KBM-7 (cell line): ENCODE measurements at places on chromosomes 7 and 10.

DNA sequence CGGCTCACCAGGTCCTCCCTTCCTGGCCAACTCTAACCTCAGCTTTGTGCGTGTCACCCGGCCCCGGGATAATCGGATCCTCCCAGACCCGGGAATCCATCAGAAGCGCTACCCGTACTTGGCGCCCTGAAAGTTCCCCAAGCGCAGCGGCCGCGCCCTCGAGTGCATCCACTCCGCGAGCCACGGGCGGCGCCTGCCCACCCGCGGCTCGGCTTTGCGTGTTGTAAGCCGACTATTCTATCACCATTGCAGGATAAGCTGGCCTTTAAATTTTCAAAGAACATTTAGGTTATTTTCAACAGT is 35.7 kb upstream of the EBLN1 start:
- DNase-seq = no peak

- DNase-seq = peak; percentile 6
Measured at GRCh38 chr10:77251297-77252013, 386.2 kb downstream of the KCNMA1 start.

GRCh38 chr10:51001587-51001986 is 72.7 kb upstream of the PRKG1 start:
- DNase-seq = peak; percentile 39

GRCh38 chr10:86663046-86663345 is 5.3 kb upstream of the LDB3 start:
- DNase-seq = no peak

GRCh38 chr10:132390170-132390920 is 6.7 kb upstream of the PWWP2B start:
- DNase-seq = no peak

DNA sequence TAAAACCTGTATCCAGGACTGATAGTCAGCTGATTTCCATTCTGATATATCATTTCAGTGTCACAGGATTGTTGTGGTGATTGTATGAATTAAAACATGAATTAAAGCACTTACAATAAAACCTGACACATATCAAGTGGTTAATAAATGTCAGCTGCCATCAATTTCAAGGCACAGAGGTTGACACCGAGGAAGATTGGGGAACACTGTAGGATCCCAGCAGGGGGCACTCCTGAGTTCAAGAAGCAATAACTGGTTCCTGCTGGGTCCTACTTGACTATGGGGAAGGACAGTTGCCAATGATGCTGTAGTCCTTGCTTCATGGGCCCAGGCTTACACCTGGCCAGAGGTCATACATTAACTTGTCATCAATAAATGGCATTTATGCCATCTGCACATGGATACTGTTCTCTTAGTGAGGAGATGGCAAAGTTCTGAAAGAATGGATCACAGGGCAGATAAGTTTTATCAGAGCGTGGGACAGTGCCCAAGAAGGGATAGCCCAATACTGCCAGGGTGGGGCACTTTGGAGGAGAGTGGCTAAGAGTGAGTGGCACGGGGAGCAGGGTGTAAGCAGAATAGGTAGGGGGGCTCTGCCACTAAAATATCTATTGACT is 24.1 kb downstream of the FZD1 start:
- DNase-seq = peak; percentile 50

DNA sequence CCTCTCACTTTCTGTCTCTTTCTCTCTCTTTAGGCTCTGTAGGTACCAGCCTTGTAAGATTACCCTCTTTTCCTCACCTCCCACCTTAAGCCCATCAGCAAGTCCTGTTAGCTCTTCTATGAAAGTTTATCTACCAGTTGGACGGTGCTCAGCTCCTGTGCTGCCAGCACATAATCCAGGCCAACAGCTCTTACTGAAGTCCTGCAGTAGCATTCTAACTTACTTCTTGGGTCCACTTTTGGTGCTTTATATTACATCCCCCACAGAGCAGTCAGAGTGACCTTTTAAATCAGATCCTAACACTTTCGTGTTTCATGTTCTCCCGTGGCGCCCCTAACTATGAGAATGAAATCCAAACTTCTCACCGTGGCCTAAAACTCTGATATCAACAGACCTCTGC is 38.9 kb upstream of the ITGA8 start:
- no peak for DNase-seq

- DNase-seq = no peak
Measured at GRCh38 chr10:29324220-29324841, 35.5 kb downstream of the LYZL1 start.

GRCh38 chr7:7707806-7708205 is 10.6 kb downstream of the RPA3 start:
- no peak for DNase-seq

DNA sequence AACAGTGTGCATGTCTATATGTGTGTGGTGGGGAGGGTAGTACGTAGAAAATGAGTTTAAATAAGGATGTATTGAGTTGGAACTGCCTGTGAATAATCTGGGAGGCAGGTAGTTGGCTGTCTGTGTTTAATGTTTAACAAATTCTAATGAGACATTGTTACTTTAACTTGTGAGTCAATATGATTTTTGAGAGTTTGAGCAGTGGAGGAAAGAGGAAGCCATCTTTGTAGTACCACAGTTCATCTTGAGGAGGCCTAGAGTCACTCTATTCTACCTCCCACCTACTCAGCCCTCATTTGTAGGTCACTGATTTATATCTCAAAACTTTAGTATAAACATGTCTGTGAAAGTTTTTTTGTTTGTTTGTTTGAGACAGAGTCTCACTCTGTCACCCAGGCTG is 129.9 kb upstream of the ITGB1 start:
- DNase-seq = no peak

DNA sequence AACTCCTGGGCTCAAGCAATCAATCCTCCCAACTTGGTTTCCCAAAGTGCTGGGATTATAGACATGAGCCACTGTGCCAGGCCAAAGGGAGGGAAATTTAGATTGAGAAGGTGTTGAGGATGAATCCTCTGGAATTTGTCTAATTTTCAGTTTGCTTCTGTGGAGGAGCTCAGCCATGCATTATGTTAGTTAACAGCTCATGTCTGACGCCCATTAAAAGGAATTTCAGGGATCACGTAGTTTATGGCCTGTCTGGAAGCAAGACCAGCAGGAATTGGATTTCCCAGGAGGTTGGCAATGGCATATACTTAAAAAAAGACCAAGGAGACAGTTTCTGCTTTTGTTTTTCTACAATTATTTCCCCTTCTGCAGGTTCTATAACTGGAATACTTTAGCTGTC is 165.7 kb downstream of the OTUD1 start:
- DNase-seq = no peak

DNA sequence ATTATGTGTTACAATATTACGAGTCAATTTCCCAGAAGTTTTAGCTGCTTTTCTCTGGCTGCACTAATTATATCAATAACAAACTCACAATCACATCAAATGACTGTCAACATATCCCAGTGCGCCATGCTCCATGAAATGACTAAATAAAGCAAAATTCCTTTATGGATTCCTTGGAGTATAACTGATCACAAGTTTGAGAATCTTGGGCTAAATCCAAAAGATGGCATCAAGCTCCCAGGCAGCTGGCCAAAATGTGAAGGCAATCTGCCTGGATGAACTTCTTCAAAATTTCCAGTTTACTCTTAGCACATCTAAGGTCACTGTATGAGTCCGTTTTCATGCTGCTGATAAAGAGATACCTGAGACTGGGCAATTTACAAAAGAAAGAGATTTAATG is 210.8 kb downstream of the CCSER2 start:
- no peak for DNase-seq

- no peak for DNase-seq
Measured at GRCh38 chr10:69968830-69969229, 83.8 kb upstream of the MACROH2A2 start.

DNA sequence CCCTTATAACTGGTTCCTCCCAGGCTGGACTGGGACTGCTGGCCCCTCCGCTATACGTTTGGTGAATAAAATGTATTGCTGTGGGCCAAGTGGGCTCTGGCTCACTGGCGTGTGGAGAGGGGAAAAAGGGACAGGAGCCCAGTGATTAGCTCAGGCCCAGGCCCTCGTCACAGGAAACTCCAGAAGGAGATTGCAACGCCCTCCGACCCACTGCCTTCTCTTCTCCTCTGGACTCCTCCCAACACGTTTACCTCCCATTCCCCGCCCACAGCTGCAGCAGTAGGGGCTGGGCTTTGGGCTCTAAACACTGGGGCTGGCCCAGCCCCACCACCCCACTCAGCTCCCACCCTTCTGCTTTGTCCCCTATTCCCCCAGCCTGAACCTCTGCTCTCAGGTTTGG is 173.9 kb downstream of the NEURL1 start:
- DNase-seq = peak; percentile 28

GRCh38 chr7:133253519-133253875 is 619 bp downstream of the EXOC4 start:
- peak; percentile 26 for DNase-seq

- no peak for DNase-seq
Measured at GRCh38 chr10:4506095-4506494, 319.9 kb upstream of the AKR1E2 start.

- DNase-seq = no peak
Measured at GRCh38 chr7:6316226-6316625, 43.8 kb upstream of the CYTH3 start.

DNA sequence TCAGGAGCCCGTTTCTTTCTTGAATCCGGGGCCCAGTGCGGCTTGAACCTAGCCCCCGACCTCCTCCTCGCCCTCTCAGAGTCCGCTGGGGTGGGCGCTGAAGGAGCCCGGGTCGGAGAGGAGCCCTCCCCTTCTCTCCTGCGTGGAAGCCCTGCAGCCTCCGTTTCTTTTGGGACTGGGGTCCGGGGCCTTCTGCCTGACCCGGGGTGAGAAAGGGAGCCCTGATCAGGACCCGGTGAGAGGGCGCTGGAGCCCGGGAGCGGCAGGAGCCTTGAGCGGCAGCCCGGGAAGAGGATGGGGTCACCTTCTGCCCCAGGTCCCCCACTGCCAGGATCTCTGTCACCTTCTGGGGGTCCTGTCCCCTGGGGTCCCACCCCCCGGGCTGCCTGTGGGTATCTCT is 162.3 kb downstream of the ZNF33B start:
- DNase-seq = no peak

DNA sequence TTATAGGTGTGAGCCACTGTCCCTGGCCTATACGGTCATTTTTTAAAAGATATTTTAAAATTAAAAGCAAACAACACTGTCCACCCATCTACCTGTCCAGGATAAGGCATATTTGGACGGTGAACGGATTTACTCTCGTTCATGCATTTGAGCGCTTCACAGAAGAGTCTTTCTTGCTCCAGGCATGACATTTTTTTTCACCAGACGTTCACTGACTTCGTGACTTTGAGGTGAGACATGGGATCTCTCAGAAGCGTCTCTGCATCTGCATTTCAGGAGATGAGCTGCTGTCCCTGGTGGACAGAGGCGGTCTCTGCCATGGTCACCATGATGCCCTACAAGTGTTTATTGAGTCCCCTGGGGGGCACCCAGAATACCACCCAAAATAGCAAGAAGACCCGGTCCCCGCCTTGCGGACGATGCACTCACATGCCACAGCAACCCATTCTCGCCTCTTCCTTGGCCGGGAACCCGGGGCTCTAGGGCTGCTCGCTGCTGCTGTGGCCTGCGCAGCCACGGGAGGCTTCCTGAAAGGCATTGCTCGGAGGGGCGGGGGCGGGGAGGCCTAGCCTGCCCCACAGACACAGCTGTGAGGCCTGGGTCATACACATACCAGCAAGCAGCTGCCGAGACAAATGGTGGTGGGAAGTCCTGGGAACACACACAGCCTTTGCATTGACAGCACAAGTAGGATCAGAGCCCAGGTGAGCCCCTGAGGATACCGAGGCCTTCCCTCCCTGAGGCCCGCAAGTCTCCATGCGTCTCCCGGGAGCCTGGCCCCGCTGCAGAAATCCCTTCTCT is 84.4 kb downstream of the RGS10 start:
- no peak for DNase-seq

GRCh38 chr10:6204063-6204340 is 1.3 kb downstream of the PFKFB3 start:
- DNase-seq = no peak

DNA sequence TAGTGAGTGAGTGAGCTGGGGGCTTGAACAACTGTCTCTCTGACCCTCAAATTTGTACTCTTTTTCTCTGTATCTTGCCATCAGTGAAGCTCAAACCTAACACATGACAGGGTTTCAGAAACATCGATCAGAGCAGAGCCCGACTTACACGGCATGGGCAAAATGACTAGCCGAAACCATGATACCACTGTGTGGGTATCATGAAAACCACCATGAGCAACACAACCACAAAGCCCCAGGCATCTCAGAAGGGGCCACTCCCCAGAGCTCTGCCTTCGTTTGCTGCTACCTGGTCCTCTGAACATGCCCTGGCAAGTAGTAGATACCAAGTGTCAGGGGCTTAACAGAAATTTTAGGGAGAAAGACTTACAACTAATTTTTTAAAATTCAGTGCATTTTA is 308.5 kb downstream of the WDR11 start:
- no peak for DNase-seq

DNA sequence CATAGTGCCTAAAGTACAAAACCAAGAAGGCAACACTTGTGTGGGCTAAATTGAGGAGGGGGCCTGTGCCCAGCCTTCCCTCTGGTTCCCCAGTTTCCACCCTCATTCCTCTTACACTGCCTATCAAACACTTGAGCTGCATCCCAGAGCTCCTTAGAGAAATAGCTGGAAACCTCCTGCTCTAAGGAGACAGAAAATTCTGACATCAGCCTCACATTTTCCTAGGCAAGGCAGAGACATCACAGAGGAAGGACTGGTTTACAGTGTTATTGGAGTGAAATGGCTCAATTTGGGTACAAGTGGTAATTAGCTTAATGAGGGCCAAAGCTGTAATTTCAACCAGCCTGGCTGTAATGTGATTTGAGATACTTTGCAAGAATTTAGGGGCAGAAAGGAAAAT is 192.3 kb upstream of the AOAH start:
- DNase-seq = no peak

DNA sequence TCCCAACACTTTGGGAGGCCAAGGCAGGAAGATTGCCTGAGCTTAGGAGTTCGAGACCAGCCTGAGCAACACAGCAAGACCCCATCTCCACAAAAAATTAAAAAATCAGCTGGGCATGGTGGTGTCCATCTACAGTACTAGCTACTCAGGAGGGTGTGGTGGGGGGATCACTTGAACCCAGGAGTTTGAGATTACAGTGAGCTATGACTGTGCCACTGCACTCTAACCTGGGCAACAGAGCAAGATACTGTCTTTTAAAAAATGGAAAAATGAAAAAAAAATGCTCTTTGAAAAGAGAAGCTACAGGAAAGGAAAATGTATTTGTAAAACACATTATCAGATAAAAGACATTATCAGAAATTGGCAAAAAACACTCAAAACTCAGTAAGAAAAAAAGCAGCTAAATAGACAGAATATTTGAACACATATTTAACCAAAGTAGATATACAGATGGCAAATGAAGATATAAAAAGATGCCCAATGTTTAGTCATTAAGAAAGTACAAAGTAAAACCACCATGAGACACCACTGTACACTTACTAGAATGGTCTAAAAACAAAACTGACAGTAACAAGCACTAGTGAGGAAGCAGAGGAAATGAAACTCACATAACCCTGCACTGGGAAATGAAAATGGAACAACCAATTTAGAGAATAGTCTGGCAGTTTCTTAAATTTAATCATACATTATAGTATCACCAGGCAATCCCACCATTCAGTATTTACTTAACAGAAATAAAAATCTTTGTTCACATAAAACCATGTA is 40.5 kb downstream of the NRBF2 start:
- no peak for DNase-seq
